ENCODE measurements at places on chromosomes 4 and X.

- DNase-seq = no peak
- H3K4me3 ChIP-seq = no peak overlapping the region
- H3K27me3 ChIP-seq = no peaks in the 10 kb centered on the region
Observed at GRCh38 chr4:105361053-105361452, 112.8 kb downstream of the PPA2 start.

- H3K27ac ChIP-seq = no peak overlapping the region
- no peak for DNase-seq
Observed at GRCh38 chr4:1053080-1053661, 41.7 kb downstream of the FGFRL1 start.

GRCh38 chr4:164716901-164717300, 37.0 kb upstream of the SMIM31 start:
- H3K27me3 ChIP-seq = no peaks in the 10 kb centered on the region
- H3K27ac ChIP-seq = no peak overlapping the region
- DNase-seq = no peak

DNA sequence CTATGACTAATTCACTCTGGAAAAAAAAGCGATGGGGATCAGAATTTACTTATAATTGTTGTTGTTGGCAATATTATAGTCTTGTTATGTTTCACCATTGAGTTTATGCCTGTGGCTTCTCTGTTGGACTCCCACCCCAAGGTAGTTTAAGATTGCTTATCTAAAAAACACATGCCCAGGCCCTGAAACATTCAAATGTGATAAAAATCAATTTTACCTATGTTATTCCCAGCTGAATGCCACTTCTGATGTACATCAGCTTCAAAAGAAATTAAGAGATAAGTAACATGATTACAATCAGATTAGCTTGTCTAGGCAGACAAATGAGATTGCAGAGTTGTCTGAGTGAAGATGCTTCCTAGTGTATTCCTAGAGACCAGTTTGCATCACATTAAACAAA, 484.7 kb downstream of the PCDH7 start:
- H3K36me3 ChIP-seq = no peaks in the 10 kb centered on the region
- no peak overlapping the region for H3K4me3 ChIP-seq
- H3K4me1 ChIP-seq = no peaks in the 10 kb centered on the region
- no peaks in the 10 kb centered on the region for H3K27me3 ChIP-seq
- H3K27ac ChIP-seq = no peak overlapping the region
- no peak for DNase-seq

DNA sequence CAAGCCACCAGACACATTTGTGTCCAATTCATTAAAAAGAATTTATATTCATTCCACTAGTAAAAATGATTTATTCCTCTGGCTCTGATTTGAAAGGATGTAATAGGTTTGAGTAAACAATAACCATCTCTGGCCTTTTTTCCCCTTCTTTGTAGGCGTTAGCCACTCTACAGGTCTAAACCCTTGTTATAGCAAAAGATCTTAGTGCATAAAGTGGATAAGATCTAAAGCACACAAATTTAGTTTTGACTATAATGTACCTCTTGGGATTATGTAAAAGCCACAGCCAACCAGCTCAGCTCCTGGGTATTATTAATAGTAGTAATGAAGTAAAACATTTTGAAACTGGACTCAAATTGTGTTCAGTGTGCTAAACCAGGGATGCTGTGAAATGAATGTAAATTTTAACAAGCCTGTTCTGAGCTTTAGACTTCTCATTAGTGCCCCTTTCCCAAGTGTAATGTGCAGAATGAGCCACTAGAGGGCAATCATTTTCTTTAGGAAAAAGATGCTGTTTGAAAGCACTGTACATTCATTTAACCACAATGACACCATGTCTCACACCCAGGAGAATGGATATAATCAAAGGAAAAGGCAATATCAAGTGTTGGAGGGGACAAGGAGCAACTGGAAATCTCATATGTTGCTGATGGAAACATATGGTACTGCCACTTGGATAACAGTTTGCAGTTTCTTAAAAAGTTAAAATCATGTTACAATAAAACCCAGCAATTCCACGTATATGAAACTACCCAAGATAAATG, 69.7 kb downstream of the KLHL8 start:
- peak; percentile 51 for DNase-seq
- no peak overlapping the region for H3K4me3 ChIP-seq
- no peaks in the 10 kb centered on the region for H3K27me3 ChIP-seq
- H3K27ac ChIP-seq = no peak overlapping the region
- H3K4me1 ChIP-seq = no peaks in the 10 kb centered on the region
- no peaks in the 10 kb centered on the region for H3K36me3 ChIP-seq

DNA sequence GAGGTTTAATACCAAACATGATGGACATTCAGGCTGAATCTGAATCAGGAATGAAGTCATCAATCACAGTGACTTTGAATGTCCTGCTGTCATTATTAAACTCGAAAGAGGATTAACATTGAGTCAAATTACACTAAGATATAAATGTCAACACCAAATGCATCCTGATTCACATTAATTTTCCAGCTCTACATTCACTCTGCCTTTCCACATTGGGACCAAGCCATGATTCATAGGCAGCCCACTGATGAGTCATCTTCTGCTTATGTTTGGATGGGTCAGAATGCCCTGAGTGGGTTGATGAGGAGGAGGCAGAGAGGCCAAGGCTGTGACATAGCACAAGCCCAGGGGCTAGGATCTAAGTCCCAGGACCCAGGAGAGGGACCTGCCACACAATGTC, 247.6 kb upstream of the RPS6KA3 start:
- H3K36me3 ChIP-seq = no peaks in the 10 kb centered on the region
- no peak for DNase-seq
- no peak overlapping the region for H3K4me3 ChIP-seq
- H3K27ac ChIP-seq = no peak overlapping the region

DNA sequence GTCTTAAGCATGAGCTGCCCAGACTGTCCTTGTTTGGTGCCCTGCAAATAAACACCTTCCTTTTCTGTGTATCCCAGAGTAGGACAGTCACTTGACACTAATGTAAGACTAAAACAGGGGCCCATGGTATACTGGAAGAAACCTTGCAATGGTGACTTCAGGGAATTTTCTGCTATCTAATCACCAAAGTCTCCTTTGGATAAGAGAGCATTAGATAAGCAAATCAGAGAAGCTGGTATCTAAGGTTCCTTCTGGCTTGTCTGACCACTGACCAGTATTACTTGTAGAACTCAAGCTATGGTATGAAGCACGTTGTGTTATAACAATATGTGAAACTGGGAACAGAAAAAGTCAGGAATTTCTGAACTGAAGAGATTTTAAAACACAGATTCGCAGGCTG, 173.9 kb downstream of the COL25A1 start:
- no peak overlapping the region for H3K27ac ChIP-seq
- no peaks in the 10 kb centered on the region for H3K36me3 ChIP-seq
- DNase-seq = no peak
- H3K4me1 ChIP-seq = no peaks in the 10 kb centered on the region
- no peaks in the 10 kb centered on the region for H3K27me3 ChIP-seq

DNA sequence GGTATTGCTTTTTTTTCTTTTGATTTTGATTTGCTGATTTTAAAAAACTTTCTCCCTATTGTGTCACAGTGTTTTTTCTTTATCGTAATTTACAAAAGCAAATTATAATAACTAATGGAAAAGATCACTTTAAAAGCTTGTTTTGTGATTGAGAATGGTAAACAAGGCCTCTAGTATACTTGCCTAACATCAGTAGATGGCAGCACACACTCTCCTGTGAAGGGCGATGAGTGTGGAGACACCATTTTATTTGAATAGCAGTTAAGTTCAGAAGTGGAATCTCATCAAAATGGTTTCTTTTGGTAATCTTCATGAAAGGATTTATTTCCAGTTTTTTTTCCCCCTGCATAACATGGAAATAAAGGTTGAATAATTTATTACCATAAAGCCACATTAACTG, 72.3 kb downstream of the PAK3 start:
- no peak overlapping the region for H3K4me3 ChIP-seq
- H3K36me3 ChIP-seq = no peaks in the 10 kb centered on the region
- no peak for DNase-seq
- H3K27ac ChIP-seq = no peak overlapping the region
- H3K4me1 ChIP-seq = no peaks in the 10 kb centered on the region
- H3K27me3 ChIP-seq = no peaks in the 10 kb centered on the region

DNA sequence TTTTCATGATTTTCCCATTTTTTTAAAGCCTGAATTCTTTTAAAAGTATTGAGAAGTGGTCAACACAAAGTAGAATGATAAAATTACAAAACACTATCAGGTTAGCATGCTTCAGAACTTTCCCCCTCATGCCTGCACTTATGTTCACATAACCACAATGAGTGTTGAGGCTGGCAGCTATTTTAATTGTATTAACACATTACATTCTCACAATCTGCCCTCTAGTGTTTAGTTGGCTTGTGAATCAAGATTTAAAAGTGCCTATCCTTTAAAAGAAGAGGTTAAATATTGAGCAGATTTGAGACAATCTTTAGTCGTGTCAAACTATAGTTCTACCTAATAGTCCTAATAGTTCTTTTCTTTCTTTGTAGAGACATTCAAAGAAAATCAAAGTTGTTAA, 93.6 kb upstream of the NAP1L5 start:
- no peaks in the 10 kb centered on the region for H3K4me1 ChIP-seq
- no peak overlapping the region for H3K27ac ChIP-seq
- no peak for DNase-seq
- H3K4me3 ChIP-seq = no peak overlapping the region
- no peaks in the 10 kb centered on the region for H3K27me3 ChIP-seq
- no peaks in the 10 kb centered on the region for H3K36me3 ChIP-seq

DNA sequence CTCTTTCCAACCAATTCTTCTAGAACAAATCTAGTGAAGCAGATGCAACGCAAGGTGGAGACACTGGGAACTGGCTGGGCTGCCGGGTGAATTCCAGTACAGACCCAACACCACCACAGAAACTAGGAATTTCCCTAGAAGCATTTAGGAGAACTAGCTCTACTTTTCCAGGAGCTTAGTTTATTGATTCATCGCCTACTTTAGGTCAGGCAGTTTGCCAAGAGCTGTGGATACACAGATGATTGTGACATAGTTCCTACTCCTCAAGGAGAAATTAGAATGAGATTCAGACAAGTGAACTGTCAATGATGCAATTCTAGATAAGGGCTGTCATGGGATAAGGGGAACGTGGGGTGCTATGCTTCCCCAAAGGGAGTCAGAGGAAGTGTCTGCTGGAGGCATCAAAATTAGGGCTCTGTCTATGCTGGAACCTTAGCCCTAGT, 350.0 kb downstream of the CAMK2D start:
- H3K4me3 ChIP-seq = no peak overlapping the region
- DNase-seq = no peak
- H3K27ac ChIP-seq = no peak overlapping the region
- H3K36me3 ChIP-seq = no peaks in the 10 kb centered on the region
